Left cardiac atrium (tissue), 4 donors: ENCODE measurements at places on chromosomes 7 and 10. TPM values are rescaled to one million over a fixed set of nuclear protein-coding genes. Genes with fewer than 3 reads are reported as not detected.

- DNase-seq: no peak
Observed at GRCh38 chr10:43120116-43120928, 17.9 kb upstream of the CSGALNACT2 start.

The FAM131B gene
- 0.29 TPM for total RNA-seq

GRCh38 chr10:110629680-110630191 is 14.4 kb upstream of the RBM20 start:
- DNase-seq: no peak

- DNase-seq: no peak
Observed at GRCh38 chr10:70169649-70170364, 507 bp downstream of the SAR1A start.

GRCh38 chr10:8088504-8088903 is 34.0 kb downstream of the GATA3 start:
- DNase-seq: no peak

DNA sequence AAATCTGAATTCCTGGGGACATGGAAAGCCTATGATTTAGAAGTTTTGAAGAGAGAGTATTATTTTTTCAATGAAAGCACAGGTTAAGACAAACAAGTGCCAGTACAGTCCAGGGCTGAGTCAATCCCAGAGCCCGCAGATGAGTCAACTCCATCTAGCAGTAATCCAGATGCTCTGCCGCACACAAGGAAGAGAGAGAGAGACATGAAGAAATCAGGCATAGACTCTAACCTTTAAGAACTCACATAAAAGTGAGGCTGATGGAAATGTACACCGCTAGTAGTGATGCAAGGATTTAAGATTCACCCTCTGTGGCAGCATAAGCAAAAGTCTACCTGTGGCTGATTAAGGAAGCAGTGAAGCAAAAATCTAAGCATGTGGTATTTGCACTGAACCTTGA is 651.5 kb downstream of the TNS3 start:
- DNase-seq: peak; percentile 42

DNA sequence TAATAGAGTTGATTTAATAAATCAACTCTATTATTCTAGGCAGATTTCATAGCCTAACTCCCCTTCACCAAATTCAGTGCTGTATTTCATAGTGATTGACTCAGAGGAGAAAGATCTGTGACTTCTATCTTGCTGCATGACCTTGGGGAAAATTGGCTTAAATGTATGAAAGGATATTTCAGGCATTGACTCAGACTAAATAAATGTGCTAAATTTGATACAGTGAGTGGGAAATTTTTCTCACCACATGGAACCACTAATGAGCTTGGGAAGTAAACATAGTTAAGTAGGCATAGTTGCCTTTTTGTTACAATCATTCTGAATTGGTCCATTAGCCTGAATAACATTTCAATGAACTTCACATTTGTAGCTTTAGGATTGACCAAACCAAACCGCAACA is 89.0 kb upstream of the PRPS1L1 start:
- no peak for DNase-seq

GRCh38 chr7:83738291-83738835 is 89.4 kb upstream of the SEMA3E start:
- no peak for DNase-seq

The FANK1 gene
- total RNA-seq: 0.81 TPM

- DNase-seq: no peak
Observed at GRCh38 chr10:43265799-43266721, 805 bp downstream of the RASGEF1A start.

GRCh38 chr10:83908506-83908905 is 230.8 kb upstream of the GHITM start:
- DNase-seq: no peak

DNA sequence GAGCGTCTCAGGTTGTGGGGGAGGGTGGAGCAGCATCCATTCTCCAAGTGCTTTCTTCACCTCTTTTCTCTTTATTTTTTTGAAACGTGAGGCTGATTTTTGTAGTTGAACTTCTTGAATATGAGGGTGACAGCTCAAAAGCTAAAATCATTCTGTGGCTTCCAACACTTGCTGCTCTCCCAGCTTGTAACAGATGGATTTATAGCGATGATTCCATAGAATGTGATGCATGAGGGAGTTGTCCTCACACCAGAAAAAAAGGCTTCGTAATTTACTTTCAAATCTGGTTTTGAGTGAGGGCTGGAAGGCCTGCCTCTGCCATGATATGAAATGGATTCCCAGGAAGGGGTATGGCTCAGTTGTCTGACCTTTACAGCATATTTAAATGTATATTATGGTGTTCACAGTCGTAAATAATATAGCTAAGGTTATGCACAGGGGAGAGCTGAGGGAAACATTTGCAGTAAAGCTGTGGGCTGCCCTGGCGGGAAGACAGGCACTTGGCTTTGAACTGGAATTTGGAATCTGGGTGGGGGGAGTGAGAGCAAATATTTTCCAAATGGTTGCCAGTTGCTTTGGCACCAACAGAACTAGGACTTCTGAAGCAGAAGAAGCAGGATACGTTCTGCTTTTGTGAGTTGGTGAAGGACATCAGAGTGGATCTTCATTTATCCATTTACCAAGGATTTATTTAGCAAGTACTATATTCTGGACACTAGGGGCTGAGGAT is 166.7 kb downstream of the SORCS3 start:
- DNase-seq: no peak

DNA sequence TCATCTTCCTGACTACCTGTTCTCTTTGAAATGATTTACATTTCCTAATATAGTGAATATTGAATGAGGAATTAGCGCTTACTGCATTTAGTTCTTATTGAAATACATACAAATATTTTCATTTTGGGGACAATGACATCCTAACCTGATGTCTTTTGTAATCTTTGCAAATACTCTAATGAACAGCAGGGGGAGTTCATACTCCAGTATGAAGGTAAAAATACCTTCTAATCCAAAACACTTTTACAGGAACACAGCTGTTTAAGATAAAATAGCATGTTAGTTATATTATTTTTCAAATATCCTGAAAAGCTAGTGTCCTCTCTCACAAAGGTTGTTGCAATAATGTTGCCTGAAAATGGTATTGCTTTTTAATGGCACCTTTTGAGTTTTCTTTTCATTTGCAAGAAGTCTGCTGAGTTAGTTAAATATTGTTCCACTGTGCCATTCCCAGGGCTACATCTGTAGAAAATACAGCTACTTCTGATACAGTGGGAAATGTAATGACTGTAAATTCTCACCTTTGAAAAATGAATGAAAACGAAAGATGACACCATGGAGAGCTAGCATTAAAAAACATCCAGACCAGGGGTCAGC is 400.0 kb downstream of the PHF14 start:
- DNase-seq: no peak

GRCh38 chr10:79063071-79063491 is 5.7 kb upstream of the ZMIZ1 start:
- peak; percentile 10 for DNase-seq

DNA sequence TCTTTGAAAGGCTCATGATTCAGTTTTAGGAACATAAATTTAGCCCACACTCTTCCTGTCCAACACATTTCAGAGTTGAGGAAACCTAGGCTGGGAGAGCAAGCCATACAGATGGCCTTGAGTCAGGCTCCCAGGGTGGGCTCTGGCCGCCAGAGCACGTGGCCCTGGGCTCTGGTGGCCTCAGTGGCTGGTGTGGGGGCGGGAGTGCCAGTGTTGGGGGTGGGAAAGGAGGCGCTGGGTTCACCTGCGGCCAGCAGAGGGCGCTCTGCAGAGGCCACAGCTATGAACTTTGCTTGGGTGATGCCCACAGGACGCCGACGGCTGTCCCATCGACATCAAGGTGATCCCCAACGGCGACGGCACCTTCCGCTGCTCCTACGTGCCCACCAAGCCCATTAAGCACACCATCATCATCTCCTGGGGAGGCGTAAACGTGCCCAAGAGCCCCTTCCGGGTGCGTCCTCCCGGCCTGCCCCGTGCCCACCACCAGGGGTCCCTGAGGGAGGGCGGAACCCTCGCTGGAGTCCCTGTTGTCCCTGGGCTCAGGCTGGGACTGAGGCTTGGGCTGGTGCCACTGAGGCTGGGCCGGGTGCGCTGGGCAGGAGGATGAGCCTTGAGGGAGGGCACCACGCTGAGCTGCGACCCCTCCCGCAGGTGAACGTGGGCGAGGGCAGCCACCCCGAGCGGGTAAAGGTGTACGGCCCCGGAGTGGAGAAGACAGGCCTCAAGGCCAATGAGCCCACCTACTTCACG is 11.9 kb downstream of the FLNC start:
- no peak for DNase-seq

DNA sequence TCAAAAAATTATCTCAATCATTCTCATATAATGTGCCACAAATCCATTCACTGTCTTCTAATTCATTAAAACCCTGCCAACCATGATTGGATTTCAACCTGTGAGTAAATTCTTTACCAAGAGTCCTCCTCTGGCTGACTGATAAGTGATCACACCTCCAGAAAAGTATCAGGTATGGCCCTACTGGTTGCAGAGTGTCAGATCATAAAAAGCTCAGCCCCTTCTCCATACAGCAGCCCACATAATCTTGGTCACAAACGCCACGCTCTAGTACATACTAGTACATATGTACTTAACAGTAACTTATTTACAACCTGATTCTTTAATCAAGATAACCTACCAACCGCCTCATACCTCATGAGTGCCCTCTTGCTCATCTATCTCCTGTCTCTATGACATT is 26.1 kb downstream of the UBE2H start:
- DNase-seq: no peak

The GRID2IP gene
- not detected for total RNA-seq

GRCh38 chr10:118332236-118332635 is 9.9 kb downstream of the FAM204A start:
- DNase-seq: no peak

DNA sequence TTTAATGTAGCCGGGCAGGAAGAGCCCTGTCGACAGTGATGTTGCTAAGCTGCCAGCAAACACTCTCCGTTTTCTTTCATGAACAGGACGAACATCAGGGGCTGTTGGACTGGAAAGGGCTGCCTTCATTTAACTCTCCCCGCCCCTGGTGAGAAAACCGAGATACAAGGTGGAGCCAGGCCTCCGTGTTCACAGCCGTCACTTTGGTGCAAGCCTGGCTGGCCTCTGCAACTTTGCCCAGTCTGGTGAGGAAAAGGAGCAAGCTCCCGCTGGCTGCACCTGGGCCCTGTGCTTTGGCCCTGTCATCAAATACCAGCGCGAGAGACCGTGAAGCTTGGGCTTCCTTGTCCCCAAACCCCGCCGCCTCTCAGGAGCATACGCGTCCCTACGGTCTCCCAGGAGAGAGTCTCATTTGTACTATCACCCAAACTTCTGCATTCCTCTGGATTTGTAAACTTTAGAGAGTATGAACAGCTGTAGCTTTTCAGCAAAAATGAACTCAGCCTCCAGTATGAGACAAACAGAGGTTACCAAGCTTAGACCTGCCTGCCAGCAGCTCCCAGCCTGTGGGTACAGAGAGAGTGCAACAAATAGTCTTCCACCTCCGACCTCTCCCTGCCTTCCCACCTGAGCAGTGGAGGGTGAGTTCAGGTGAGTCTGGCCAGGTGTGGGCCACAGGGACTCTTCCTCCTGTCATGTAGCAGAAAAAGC is 445.3 kb upstream of the MGMT start:
- DNase-seq: no peak

The FFAR4 gene
- 1.4 TPM for total RNA-seq

DNA sequence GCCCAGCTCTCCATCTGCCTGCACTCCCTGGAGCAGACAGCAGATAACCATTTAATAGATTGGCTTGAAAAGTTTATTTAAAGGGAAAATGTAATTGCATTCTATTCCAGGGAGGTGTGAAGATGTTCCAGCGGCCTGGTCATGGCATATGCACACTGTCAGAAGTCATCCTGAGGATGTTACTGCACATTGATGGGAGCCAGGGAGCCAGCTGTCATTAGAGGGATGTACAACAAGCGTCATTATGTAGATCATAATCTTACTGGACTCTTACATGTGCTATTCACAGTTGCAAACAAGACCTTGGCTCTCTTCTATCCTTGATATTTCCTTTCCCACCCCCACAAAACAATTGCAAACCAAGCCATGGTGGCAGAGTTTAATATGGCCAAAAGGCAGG is 65.4 kb downstream of the FAM204A start:
- no peak for DNase-seq

The PRPS1L1 gene
- not detected for total RNA-seq

- DNase-seq: no peak
Observed at GRCh38 chr7:113256883-113257531, 138.7 kb upstream of the SMIM30 start.

DNA sequence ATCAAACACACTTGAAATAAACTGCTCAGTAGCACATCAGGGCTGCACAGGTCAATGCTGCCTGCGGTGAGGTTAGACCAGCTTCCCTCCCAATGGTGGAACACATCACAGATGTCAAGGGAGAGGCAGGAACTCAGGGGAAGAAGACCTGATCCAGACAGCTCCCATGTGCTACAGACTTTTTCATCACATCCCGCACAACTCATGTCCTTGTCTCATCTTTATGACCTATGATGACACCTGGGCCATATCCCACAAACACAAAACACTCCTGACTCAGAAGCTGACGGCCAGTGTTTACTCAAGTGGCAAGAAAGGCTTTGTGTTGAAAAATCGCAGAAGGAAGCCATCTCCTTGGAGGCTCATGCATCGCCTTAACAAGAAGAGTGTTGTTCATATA is 91.6 kb downstream of the HTR5A start:
- DNase-seq: no peak

- no peak for DNase-seq
Observed at GRCh38 chr10:66680886-66681285, 244.9 kb upstream of the LRRTM3 start.
